Body of pancreas (tissue), 4 donors: ENCODE measurements at places on chromosomes 4 and X. TPM values are rescaled to one million over a fixed set of nuclear protein-coding genes. Genes with fewer than 3 reads are reported as not detected.

- DNase-seq = no peak
Measured at GRCh38 chrX:16756724-16757123, 29.5 kb upstream of the TXLNG start.

- DNase-seq = no peak
Measured at GRCh38 chr4:71243091-71243833, 95.6 kb upstream of the SLC4A4 start.

Gene NCAPG
- total RNA-seq = 0.33 TPM

DNA sequence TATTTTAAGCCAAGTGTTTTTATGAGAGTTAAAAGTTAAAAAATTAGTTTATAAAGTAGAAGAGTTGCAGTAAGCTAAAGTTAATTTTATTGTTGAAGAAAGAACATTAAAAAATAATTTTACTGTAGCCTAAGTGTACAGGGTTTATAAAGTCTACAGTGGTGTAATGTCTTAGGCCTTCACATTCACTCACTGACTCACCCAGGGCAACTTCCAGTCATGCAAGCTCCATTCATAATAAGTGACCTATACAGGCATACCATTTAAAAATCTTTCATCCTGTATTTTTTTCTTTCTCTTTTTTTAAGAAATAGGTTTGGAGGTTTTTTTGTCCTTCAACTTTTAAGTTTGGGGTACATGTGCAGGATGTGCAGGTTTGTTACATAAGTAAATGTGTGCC, 87.9 kb upstream of the NR3C2 start:
- no peak for DNase-seq

Gene IL21
- not detected for total RNA-seq

DNA sequence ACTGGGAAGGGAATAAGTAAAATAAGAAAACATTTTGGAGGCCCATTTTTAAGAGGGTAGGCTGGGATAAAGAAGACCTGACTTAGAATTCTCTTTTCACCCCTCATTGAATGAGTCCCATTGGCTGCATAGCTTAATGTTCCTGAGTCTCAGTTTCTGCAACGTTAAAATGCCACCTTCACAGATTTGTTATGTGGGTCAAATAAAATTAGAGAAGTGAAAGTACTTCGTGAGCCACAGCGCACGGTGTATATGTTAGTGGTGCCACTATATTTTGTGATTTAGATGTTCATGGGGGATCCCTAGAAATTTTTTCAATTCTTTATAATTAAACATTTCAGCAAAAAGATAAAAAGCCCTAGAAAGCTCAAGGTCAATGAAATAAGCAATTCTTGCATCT, 109.2 kb upstream of the HS3ST1 start:
- no peak for DNase-seq

DNA sequence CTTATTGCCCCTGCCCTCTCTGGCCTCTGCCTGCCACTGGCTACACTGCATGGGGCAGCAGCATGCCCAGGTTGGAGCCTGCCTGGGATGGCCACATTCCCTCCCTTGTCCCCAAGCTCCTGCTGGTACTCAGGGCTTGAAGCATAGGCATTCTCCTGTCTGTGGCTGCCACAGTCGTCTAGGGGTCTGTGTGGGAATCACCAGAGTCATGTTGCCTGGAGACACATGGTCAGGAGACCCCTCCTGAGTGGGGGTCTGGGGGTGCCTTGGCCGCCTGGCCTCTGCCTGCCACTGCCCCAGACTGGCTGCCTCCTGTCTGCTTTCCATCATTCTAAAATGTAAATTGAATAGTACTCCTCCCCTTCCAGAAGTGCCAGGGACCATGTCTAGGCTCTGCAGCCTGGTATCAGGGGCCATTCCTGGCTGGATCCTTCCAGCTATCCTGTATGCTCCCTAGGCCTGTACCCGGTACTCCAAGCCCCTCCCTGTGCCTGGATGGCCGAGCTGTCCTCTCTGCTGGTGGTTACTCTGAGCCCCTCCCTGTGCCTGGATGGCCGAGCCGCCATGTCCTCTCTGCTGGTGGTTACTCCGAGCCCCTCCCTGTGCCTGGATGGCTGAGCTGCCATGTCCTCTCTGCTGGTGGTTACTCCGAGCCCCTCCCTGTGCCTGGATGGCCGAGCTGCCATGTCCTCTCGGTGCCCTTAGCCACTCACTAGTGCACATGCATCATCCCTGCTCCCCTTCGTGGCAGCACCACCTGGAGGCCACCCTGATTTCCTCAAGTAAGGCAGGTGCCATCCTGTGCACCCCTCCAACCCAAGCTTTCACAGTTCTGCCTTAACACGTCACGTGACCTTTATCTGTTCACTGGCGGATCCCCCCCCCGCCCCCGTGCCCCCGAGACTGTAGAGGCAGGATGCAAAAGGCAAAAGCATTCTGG, 5.5 kb upstream of the NKX1-1 start:
- DNase-seq = no peak

- no peak for DNase-seq
Measured at GRCh38 chr4:184513802-184514120, 39.4 kb upstream of the IRF2 start.

DNA sequence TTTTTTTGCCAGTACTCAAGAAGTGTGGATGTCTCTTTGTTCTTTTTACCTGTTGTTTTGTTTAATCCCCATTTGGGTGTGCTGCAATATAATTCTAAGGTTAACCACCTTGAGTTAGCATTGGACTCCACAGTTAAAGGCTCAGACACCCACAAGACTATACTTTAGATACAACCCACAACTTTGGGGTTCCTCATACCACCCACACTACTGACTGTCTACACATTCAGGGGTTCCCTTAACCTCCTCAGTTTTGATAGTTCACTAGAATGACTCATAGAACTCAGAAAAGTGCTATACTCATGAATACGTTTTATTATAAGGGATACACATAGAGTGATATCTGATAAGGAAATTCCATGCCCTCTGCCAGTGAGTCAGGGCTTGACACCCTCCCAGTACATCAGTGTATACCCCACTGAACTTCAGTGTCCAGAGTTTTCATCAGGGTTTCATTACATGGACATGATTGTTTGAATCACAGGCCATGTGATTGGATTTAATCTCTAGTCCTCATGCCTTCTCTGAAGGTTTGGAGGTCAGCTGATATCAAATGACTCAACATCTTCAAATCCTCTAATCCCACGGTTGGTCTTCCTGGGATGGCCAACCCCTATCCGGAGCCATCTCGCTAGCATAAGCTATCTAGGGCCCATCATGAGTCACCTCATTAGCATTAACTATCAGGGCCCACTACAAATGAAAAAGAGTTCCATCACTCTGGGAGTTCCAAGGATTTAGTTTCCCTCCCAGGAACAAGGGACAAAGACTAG, 357.7 kb upstream of the EMCN start:
- no peak for DNase-seq

GRCh38 chr4:15961781-15962510, 1.0 kb downstream of the FGFBP2 start:
- no peak for DNase-seq
